ENCODE measurements at places on chromosomes 5 and 9.
A peak's percentile ranks its signal among the peaks of the same experiment; 100 is the strongest.

DNA sequence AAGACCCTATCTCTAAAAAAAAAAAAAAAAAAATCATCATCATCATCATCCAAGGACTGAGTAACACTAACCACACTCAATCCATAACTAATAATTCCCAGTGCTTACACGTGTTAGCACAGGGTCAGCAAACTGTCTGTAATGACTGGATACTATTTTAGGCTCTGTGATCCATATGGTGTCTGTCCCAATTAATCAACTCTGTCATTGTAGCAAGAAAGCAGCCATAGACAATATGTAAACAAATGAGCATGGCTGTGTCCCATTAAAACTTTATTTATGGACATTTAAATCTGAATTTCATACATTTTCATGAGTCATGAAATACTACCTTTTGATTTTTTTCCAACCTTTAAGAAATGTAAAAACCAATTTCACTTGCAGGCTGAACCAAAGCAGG, 148.4 kb downstream of the SIL1 start:
- no peak for DNase-seq

GRCh38 chr9:98375138-98375726, 119.8 kb upstream of the TBC1D2 start:
- no peak for DNase-seq

DNA sequence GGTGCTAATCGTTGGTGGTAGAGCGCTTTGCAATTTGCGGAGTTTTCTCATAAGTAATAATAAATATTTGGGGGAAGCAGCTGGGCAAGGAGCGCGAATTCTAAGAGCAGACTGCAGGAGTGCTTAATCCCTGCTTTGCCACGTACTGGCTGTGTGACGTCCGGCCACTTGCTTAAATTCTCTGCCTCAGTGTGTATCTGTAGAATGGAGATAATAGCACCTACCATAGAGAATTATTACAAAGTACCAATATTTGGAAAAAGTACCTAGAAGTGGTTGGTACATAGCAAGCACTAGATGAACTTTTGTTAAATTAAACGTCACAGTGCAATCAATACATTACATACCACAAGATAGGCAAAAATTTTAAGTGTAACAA, 598 bp upstream of the TMED7 start:
- DNase-seq, result no peak

GRCh38 chr5:14674983-14675854, 10.7 kb downstream of the OTULIN start:
- no peak for DNase-seq

DNA sequence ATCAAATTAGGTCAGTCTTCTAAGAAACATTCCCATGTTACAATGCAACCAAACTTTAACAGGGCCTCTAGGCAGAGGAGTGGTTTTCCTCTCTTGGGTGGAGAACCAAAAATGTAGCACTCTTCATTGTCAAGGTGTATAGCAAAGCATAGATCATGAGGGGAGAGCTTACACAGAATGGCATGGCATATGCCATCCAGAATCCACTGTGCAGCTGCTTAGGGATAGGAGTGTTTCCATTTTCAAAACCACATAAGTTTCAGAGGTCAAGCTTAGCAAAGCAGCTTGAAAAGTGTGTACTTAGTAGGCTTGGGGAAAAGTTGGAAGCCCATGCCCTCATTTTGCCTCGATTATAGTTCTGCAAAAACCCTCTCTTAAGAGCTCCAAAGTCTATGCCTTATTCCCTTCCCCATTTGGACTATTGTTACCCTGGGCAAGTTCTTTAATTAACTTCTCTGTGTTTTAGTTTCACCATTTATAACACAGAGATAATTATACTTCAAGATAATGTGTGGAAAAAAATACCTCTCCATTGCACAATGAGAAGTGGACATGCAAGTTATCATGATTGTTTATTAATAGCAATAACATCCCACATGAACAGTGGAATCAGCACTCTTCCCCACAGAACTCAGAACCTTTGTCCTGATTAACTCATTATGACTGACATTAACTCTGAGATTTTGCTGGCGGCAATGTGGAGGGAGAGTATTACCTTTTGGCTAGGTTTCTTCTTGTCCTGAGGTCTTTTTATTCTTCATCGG, 398.9 kb upstream of the WWC1 start:
- no peak for DNase-seq

GRCh38 chr5:102583276-102584124, 84.7 kb upstream of the SLCO6A1 start:
- DNase-seq, result no peak

DNA sequence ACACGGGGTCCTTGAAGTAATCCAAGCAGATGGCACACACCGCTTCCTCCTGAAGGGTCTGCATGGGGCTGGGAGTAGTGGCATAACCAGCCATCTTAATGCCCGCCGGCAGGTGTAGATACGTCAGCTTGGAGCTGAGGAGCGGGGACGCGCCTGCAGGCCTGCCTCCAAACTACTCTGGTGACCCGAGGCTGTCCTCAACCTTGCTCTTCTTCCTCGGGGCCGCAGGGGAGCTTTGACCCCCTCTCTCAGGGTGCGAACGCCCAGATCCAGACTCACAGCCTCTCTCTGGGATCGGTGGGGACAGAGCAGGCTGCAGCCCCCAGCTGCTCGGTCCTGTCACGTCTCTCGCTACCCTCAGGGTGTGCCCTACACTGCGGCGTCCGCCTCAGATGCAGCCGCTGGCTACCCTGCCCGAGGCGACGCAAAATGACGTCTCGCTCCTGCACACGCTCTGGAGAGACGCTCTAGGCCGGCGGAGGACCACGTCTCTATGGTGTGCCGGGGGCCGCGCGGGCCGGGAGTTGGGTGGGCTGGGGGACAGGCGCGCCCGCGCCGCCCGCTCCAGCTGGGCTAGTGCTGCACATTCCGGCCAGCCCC, at the start of gene TRIM52:
TSS of gene TRIM52 (minus strand) at position 424 of the 600 bp plus-strand sequence. CDS start at position 94, 330 bp downstream.
- peak; percentile 80 for DNase-seq

- DNase-seq, result no peak
Observed at GRCh38 chr9:124110307-124110915, 98.8 kb downstream of the LHX2 start.

DNA sequence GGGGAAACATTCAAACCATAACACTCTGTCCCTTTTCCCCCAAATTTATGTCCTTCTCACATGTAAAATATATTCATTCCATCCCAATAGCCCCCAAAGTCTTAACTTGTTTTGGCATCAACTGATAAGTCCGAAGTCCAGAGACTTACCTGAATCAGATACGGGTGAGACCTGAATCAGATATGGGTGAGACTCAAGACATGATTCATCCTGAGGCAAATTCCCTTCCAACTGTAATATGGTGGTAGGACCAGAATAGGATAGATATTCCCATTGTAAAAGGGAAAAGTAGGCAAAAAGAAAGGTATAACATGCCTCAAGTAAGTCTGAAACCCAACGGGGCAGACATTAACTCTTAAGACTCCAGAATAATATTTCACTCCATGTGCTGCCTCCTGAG, 115.6 kb upstream of the CKMT2 start:
- DNase-seq, result no peak

GRCh38 chr9:13932528-13933267, 381.2 kb downstream of the NFIB start:
- no peak for DNase-seq

- no peak for DNase-seq
Observed at GRCh38 chr5:19837536-19838174, 150.3 kb downstream of the CDH18 start.

DNA sequence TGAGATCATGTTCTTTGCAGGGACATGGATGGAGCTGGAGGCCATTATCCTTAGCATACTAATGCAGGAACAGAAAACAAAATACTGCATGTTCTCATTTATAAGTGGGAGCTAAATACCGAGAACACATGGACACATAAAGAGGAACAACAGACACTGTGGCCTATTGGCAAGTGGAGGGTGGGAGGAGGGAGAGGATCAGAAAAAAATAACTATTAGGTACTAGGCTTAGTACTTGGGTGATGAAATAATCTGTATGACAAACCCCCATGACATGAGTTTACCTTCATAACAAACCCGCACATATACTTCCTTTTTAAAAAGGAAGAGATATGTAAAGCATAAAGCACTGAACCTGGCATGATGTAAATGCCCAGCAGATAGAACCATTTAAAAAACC, 99.0 kb downstream of the MEGF10 start:
- no peak for DNase-seq

GRCh38 chr9:79583952-79584654, 12.3 kb downstream of the TLE4 start:
- no peak for DNase-seq

GRCh38 chr5:179404321-179405053, 59.2 kb upstream of the ADAMTS2 start:
- no peak for DNase-seq

- no peak for DNase-seq
Observed at GRCh38 chr5:125065741-125066140, 319.3 kb upstream of the ZNF608 start.

DNA sequence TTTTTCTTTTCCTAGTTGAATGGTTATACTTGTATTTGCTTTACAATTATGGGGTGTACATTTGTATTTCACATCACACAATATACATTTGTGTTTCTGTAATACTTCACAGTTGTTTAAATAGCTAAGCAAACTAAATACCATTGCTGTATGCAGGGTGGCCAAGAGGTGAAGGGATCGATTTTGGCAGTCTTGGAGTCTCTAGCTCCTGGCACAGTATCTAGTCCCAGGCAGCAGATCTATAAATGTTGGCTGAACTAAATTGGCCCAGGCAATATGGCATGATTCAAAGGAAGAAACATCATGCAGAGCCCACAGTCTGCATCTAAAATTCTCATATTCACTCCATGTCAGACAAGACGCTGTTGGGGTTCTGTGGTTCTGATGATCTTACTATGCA, 110.1 kb upstream of the GPBP1 start:
- DNase-seq, result no peak

DNA sequence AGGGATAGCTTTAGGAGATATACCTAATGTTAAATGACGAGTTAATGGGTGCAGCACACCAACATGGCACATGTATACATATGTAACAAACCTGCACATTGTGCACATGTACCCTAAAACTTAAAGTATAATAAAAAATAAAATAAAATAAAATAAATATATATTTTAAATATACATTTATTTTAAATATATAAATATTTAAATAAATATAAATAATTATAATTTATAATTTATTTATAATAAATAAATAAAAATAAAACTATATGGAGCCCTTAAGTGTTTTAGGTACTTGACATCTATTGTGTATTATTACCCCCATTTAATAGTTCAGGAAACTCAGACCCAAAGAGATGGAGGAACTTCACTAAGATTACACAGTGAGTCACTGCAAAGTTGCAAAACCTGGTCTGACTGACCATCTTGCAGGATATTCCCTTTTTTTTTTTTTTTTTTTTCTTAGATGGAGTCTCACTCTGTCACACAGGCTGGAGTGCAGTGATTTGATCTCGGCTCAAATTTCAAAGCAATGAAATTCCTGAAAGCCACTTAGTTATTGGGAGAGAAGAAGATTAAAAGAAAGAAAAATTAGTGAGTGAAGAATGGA, 5.8 kb upstream of the C5orf52 start:
- no peak for DNase-seq

GRCh38 chr9:114953959-114954358, 23.6 kb upstream of the TNFSF8 start:
- DNase-seq, result no peak

DNA sequence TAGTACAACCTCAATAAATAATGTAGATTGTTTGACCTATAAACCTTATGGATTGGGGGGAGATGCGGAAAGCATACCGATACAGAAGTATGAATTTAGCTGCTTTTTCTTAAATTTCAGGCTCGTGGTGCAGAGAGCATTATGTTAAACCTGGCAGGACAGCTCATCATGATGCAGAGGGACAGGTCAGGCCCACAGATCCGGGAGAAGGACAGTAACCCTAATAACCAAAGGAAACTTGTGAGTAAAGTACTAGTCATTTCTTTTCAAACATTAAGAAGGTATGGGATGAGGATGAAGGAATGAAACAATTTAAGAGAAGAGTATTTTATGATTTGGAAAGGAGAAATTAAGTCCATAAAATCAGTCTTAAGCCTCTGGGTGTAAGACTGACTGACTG, 70.5 kb downstream of the ERMP1 start:
- no peak for DNase-seq
